M059J (cell line): ENCODE measurements at places on chromosomes 4 and X. TPM values are rescaled to one million over a fixed set of nuclear protein-coding genes. Genes with fewer than 3 reads are reported as not detected.
A peak's percentile ranks its signal among the peaks of the same experiment; 100 is the strongest.

The SPANXN5 gene
- total RNA-seq, result not detected in 2 replicates

GRCh38 chr4:89024051-89024675 is 32.8 kb downstream of the FAM13A start:
- peak; percentile 67 for DNase-seq

- DNase-seq, result no peak
Measured at GRCh38 chr4:145153904-145154298, 26.5 kb downstream of the OTUD4 start.

- DNase-seq, result no peak
Measured at GRCh38 chr4:6118201-6118600, 82.1 kb downstream of the JAKMIP1 start.

- DNase-seq, result no peak
Measured at GRCh38 chrX:45632506-45632905, 431.8 kb upstream of the DIPK2B start.

DNA sequence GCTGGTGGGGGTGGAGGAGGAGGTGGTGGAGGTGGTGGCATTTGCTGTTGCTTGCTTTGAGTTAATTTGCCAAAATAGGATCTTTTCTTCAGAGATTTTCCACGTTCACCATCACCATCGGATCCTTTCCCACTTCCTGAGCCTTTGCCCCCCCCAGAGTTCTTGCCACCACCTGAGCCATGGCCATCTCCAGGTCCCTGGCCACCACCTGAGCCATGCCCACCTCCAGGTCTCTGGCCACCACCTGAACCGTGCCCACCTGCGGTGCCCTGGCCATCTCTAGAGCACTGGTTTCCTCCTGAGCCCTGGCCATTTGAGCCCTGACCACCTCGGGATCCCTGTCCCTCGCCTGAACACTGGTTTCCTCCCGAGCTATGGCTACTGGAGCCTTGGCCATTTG is 1.9 kb downstream of the IRS4 start:
- DNase-seq, result no peak

DNA sequence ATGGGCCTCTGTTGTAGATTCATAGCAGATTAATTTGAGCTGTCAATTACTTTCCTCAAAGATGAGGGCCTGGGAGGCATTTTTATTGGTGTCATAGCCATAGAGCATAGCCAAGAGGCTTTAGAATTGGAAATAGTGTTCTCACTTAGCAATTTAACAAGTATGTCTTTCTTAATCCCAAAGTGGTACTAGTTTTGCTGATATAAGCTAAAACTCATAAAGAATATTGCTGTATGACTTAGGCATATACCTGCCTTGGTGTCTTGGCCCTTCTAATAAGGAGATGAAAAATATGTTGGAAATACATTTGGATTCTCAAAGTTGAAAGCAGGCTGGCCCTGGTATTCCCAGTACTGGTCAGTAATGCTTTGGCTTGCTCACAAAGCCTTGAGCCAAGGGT is 221.5 kb upstream of the CXCL13 start:
- no peak for DNase-seq
